CD4-positive, alpha-beta T cell treated with Interleukin-17A for 1 hour (primary cell): ENCODE measurements at places on chromosomes 2 and 18.

GRCh38 chr2:200828104-200828503, 16.4 kb downstream of the BZW1 start:
- no peak for DNase-seq

- DNase-seq = no peak
These were observed 34.1 kb upstream of the REEP1 start for GRCh38 chr2:86371527-86371926.

- peak; percentile 5 for DNase-seq
These were observed 633.2 kb upstream of the PKDCC start for GRCh38 chr2:41414486-41415230.

GRCh38 chr2:62538756-62539155, 32.8 kb upstream of the TMEM17 start:
- no peak for DNase-seq

GRCh38 chr2:237444071-237444470, 30.1 kb upstream of the COL6A3 start:
- DNase-seq = no peak

DNA sequence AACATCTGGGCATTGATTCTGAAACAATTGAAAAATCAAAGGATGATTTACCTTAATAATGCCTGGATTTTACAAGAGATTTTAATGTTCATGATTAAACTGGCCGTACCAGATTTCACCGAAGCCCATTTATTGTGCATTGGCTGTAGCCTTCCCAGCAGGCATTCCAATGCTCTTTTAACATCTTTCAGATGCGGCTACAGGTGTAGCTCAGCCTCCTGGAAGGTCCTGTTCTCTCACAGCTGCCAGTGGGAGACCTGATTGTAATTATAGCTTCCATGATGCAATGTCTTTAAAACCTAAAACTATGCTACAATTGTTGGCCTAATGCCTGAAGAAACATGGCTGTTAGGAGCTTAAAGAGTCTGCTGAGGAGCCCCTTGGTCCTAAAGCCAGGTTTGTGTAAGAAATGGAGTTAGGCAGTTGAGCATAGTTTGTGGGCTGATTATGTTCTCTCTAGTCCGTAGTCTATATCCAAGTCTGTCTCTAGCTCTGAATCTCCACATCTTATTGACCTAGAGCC, 147.4 kb downstream of the CERS6 start:
- DNase-seq = no peak

DNA sequence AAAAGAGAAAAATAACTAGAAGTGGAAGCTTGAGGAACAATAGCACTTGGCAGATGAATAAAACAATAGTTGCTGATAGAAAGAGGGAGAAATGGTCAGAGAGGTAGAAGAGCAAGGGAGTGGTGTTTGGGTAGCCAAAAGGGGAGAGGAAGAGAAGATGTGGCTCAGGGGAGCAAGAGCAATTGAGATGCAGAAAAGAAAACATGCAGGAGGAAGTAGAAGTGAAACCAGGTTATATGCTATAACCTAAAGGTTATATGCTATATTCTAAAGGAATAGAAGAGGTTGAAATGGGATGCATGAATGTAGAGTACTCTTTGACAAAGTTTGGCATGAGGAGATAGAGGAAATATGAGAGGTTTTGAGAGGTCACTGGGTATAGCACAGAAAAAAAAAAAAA, 759.5 kb downstream of the SATB2 start:
- no peak for DNase-seq

- no peak for DNase-seq
These were observed 2.1 kb upstream of the SMAD2 start for GRCh38 chr18:47932603-47933002.

- peak; percentile 68 for DNase-seq
These were observed 57.9 kb downstream of the ARHGEF33 start for GRCh38 chr2:38947241-38948239.

DNA sequence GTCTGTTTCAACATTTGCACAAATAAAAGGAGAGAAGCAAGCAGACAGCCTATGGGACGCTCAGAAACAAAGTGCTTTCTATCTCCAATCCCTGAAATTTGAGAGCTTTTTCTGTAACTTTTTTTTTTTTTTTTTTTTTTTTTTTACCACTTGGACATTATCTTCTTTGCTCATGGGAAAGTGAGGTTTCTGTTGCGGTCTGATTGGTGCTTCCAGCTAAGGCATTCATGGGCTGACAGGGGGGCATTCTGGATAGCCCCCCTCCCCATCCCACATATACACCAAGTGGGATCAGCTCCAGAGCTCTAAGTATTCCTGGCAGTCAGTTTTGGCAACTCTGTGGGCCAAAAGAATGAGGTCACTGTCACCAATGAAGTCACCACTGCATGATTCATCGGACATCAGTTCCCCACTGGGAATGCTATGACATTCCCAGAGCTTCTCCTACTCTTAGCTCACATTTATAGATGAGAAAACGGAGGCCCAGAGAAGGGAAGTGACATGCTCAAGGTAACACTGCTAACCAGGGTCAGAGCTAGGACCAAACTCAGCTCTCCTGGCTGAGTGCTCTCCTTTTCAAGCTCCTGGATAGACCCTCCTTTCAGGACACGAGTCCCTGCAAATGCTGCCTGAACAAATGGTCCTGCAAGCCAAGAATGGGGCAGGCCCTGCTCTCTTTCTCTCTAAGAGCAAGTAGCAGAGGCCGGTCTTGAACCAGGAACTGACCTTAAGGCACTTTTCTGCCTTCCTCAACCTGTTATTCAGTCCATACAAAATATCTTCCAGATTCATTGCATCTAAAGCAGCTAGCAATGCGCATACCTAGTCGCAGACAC, 61.3 kb downstream of the TMEM247 start:
- DNase-seq = no peak

DNA sequence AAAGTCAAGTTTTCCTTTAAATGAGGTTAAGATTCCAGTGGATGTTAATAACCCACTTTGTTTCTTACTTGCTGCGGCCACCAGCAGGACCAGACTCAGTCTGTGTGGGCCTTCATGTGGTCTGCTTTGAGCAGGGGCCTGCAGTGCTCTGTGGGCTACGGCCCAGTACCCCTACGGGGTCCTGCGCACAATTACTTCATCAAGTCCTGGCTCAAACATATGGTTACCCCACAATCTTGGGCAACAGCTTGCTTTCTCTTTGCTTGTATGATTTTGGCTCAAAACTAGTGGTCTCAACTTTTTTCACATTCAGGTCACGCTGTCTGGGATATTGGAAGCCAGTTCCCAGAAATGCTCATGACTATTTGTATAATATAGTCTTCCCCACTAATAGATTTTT, 64.2 kb downstream of the PTPN2 start:
- DNase-seq = no peak

DNA sequence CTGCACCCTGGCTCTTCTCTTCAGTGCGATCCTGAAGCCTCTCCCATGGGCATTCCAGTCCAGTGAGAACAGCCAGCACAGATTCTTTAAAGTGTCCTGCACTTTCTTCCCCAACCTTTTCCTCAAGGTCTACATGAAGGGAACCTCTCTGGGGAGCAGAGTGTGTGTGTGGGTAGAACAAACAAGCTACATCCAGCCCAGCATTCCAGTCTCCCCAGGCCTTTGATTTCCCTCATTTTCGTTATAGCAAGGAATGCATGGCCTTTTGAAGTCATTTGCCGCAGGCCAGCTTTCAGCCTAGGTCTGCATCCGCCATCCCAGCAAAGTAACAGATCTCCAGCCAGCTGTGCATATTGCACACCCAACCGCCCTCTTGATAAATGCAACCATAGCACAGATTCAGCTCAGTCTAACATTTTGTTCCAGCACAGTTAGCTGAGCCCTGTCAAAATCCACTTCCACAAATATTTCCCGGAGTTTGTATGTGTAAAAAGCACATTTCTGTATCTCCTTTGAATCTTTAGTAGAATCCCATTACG, 44.6 kb downstream of the CD8B2 start:
- DNase-seq = no peak

- DNase-seq = no peak
These were observed 26.9 kb upstream of the ROCK2 start for GRCh38 chr2:11371092-11371937.

DNA sequence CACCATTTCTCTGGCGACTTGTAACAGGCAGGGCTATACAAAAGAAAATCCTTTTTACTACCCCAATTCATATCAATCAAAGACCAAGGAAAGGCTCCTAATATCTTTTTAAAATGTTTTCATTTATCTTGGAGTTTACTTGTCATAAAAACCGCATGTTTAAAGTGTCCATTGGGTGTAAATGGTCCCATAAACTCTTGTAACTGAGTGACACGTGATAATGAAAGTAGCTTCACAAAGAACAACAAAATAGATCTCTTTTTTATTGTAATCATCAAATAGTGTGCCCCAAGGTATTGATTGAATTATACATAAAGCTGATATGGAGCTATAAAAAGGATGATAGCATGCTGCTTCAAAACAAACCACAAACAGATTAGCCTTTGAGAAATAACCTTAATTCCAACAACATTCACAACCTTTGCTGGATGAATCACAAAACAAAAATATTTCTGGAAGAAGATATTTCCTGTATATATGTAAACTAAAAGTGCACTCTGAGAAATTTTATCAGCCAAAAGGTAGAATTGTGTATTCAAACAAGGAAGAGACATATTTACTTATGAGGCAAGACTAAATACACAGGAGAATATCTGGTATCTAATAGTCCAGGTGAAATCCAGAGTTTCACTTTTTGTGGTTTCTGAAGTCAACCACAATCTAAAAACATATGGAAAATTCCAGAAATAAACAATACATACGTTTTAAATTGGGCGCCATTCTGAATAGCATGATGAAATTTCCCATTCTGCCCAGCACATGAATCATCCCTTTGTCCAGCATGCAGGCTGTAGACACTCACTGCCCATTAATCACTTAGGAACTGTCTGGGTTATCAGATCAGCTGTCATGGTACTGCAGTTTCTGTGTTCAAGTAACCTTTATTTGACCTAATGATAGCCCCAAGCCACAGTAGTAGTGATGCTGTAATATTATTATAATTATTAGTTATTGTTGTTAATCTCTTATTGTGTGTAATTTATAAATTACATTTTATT, 237.5 kb downstream of the PIK3C3 start:
- no peak for DNase-seq

- no peak for DNase-seq
These were observed 29.3 kb upstream of the OTOS start for GRCh38 chr2:240169486-240170353.

- no peak for DNase-seq
These were observed 270.5 kb upstream of the NCKAP5 start for GRCh38 chr2:133838642-133839365.

- DNase-seq = no peak
These were observed 620.8 kb upstream of the ACVR2A start for GRCh38 chr2:147224070-147224469.

- no peak for DNase-seq
These were observed 14.6 kb downstream of the TCF4 start for GRCh38 chr18:55573386-55573785.

- no peak for DNase-seq
These were observed 420.1 kb upstream of the ZNF804A start for GRCh38 chr2:184178229-184178628.

GRCh38 chr2:222861411-222862105, 722 bp downstream of the ACSL3 start:
- peak; percentile 49 for DNase-seq

DNA sequence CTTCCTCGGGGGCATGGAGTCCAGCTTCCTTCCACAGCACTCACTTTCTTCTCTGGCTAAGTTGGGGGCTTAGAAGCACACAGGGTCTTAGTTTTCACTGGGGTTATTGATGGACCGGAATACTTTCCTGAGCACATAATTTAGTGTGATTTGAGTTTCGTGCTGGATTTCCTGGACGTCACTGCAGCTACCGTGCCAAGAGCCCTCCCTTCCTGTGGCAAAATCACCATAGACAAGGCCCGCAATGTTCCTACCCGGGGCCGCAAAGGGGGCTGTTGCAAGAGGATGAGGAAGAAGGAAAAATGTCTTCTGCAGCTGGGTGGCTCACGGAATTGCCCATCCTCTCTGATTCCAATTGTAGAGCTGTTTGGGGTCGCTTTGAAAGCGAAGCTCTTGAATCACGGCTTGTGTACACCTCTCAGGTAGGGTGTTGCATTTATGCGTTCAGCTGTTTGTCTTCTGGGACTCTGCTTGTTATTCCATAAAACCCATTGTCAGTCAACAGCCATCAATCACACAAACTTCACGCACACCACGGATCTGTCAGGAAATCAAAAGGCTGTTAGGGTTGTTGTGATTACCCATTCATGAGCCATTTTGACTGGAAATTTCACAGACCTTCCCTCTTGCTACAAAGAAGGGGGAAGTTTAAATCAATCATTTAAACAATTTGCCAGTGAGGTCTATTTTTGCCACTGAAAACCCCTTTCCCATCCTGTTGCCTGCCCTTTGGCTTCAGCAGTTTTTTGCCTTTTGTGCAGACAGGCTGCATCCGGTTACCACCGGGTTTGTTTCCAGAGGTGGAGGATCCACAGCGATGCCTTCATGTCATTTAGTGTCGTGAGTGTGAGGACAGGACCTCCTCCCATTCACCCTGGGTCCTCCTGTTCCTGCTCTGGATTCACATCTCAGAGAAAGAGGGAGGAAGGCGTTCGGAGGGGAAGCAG, 36.0 kb downstream of the SMIM21 start:
- no peak for DNase-seq

DNA sequence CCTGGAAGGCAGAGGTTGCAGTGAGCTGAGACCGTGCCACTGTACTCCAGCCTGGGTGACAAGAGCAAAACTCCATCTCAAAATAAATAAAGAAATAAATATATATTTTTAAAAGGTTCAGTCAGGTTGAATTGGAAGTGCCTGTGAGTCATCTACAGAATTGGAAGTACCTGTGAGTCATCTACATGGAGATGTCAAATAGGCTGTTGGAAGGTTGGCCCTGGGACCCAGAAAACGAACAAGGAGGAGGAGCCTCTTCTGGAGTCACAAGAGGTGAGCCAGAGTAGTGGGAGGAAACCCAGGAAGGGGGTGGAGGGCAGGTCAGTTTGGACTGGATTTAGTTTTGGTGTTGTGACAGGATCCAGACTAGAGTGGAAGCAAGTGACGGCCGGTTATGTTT, 15.2 kb upstream of the SCYGR1 start:
- no peak for DNase-seq

DNA sequence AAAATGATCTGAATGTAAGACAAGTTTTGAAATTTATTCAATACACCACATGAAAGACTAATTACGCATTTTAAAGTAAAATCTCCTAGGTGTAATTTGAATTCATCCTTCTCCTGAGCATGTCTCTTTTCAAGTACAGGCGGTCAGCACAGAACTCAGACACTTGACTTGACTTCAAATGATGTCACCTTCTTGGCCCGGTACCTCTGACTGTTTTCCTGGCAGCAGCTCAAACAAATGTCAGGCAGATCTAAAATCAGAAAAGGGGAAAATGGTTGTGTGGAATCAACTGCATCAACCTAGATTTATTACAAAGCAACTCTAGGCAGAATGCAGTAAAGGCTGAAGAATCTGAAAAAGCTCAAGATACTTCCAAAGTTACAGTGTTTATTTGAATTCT, 11.4 kb upstream of the PROKR1 start:
- DNase-seq = no peak

GRCh38 chr2:53778536-53779162, 8.1 kb downstream of the ASB3 start:
- no peak for DNase-seq

DNA sequence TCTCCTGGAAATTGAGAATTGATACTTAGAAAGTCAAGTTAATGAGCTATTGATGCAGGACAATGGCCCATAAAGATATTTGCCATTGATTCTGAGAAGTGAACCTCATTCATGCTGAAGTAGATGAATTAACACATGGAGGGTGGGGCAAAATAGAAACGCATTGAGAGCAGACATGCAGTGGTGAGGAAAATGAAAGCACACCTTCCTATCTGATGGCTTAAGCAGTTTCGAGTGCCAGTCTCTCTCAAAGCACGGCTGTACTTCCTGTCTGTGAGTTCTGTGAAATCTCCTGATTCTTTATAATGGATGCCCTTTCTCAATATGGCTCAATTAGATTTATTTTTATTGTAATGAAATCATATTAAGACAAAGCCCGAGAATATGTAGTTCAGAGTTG, 247.0 kb downstream of the TMX3 start:
- no peak for DNase-seq
